ENCODE measurements at places on chromosomes 12 and 14.

- no peak for DNase-seq
Observed at GRCh38 chr12:7207866-7208625, 18.6 kb downstream of the PEX5 start.

DNA sequence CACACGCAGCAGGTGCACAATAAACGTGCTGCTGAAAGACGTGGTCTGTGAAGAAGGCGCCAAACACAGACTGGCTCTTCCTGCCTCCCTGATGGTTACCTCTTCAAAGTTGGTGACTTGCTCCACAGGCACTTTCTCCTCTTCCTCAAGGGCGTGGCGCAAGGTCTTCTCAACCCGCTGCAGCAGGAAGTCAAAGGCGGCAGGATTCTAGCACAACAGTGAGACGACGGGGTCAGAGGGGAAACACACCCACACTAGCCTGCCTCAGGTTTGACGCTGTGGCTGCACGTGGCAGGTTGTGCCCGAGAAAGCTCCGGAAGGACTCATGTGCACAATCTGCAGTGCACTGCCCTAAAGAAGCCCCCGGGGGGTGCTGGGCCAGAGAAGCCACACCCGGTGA lies 15.0 kb downstream of the POLE start:
- no peak for DNase-seq

DNA sequence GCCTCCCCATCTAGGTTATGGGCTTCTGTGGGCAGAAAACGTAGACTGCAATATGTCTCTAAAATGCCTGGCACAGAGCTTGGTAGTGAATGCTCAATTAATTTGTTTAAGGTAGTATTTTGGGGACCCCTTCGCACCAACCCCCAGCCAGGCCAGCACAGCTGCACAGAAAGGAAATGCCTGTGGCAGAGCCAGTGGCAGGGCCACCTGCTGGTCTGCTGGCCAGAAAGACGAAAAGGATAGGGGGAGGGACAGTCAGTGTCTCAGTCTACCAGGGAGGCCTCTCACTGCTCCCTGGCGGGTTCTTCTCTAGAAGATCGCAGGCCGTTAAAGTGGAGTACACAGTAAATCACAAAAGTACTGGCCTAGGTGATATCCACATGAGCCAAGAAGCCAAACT lies 3.5 kb downstream of the RAB15 start:
- no peak for DNase-seq

DNA sequence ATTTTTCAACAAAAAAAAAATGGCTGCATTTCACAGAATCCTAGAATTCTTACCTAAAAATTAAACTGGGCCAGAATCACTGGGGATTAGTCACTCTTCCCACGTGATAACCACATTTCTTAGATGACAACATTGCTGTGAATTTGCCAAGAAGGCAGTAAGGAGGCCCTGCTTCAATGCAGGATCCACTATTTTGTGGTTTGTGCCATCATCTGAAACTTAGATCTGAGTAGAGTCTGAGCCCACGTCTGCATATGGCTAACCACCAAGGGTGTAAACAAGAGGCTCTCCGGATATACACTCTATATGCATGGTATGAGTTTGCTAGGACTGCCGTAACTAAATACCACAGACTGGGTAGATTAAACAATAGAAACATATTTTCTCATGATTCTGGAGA lies 24.4 kb upstream of the TBX5 start:
- no peak for DNase-seq

GRCh38 chr14:59832653-59833294 lies 37.8 kb downstream of the RTN1 start:
- no peak for DNase-seq

DNA sequence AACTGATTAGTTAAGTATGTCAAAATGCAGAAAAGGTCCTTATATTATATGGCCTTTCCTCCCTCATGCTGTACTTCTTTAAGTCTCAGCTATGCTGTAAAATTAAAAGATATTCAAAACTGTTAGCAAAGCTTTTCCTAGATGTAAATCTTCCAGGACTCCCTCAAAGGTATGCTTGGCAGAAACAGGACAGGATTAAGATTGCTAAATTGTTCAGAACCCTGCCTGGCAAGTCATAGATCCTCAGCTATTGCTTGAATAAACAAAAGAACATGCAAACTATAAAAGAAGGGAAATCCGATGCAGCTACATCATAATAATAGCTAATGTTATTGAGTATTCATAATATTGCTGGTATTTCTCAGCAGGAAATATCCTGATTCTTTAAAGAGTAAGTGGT lies 322.6 kb downstream of the CCDC91 start:
- no peak for DNase-seq

DNA sequence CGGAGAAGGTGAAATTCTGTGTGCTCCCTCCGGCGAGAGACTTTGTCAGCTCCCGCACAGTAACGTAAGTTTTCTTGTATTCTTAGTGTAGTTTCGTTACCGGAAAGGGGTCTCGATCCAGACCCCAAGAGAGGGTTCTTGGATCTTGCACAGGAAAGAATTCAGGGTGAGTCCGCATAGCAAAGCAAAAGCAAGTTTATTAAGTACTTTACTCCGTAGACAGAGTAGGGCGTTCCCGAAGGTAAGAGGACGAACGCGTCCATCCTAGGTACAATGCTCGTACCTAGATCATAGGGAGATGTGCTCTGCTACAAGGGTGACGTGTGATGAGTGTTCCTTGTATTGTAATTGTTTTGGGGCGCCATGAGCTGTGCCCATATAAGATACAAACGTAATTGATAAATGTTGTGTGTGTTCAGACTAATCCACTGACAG lies 293 bp downstream of the IFI27L1 start:
- no peak for DNase-seq

DNA sequence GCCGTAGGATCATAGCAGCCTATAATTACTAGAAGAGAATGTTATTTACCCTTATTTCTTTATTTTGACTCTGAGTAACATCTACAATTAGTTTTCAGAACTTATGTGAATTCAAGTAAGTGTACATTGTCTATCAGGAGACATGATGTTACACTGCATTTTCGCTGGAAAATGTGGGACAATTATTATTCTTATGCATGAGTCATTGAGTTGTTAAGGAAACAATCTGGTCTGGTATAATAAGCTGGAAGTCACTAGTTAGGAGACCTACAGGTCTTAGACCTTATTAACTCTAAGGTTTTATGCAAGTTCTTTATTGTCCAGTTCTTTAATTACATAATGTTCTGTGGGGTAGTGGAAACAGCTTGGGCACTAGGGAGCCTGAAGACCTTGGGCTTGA lies 5.8 kb downstream of the KTN1 start:
- DNase-seq = no peak

- no peak for DNase-seq
Observed at GRCh38 chr12:71281425-71281824, 123.6 kb upstream of the TSPAN8 start.

DNA sequence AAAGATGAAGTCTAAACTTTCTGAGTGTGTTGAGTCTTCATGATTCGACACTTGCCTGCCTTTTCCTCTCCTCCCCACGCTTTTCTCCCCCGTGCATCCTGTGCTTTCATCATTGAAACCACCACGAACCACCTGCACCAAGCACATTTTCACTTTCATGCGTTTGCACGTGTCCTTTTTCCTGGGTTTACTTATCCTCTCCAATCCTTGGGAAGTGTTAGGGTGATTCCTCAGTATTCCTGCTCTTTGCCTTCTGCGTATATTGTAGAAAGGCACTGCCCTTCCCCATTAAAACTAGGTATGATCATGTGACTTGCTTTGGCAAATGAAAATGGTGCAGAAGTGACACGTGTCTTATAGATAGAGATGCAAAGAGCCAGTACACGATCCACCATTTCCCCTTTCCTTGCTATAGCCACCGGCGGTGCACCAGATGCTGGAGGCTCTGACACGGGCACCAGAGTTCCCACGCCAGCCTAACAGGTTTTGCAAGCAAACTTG lies 106.6 kb downstream of the BRMS1L start:
- DNase-seq = no peak

DNA sequence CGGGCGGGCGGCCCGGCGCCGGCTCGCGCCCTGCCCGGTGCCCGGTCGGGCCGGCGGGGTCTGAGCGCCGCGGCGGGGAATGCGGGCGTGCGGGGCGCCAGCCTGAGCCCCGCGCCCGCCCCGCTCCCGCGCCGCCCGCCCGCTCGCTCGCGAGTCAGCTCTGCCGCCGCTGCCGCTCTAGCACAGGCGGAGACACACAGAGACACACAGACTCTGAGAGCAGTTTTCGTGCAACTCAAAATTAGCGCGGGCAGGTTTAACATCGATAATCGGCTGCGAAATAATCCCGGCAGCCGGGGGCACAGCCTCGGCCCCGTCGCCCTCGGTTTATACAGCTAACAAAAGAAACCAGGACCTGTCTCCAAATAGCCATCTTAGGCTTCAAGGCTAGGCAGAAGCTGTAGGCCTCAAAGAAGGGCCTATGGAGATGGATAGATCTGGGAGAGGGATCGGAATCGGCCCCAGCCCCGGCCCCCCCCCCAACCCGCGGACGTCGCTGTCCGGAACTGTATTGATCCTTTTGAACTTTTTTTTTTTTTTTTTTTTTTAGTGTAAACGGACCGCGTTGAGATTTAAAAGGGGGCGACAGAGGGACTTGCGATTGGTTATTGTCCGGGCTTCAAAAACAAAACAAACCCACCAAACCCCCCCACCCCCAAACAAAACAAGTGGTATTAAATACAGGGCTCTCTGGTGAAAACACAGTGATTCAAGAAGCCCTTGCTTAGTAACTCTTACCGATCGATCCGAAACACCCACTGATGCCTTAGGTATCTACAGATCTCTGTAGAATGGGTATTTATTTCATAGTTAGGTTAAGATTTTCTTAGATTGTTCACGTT lies 1.1 kb downstream of the ARID2 start:
- DNase-seq = peak; percentile 41

DNA sequence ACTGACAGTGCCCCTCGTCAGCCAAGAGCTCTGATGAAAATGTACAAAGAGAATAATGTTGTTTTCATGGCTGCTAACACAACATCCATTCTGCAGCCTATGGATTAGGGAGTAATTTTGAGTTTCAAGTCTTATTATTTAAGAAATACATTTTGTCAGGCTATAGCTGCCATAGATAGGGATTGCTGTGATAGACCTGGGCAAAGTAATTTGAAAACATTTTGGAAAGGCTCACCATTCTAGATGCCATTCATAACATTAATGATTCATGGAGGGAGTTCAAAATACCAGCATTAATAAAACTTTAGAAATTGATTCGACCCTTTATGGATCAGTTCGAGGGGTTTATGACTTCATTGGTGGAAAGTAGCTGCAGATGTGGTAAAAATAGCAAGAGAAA lies 149.8 kb downstream of the GPHN start:
- no peak for DNase-seq

DNA sequence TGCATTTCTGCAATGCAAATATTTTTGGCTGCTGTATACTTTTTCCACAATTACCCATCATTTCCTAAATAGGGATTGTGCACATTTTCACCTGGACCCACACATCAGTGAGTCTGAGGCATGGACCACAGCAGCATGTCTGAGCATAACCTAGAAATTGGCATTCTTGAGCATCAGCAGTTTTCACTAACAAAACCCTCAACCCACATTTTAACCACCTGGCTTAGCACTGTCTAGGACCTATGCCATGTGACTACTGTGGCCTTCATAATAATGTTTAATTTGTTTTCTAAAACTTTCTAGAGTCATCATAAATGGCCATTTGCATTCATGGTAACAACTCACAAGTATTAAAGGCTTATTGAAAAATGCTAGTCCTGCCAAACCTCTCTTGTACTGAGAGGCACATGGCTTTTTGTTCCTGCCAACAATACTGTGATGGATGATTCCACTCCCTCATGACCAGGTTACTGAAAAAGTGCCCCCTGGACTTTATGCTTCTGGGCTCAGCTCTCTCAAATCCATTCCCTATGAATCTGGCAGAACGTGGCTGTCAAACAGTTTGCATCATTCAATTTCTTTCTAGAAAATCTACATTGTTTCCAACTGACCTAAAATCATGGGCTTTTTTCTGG lies 240.0 kb downstream of the MDGA2 start:
- no peak for DNase-seq

DNA sequence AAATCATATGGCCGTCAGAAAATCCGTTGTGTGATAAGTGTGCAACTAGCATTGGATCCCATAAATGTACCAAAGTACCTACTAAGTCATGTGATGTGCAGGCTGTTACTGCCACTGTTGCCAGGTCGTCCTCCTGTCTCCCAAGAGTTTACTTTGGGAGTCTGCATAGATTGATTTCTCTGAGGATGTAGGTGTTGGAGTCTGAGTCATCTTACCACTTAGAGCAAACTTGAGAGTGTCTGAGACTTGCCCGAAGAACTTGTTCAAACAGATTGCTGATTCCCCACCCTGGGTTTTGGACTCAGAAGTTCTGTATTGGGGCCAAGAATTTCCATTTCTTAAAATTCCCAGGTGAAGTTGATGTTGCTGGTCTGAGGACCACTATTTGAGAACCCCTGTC lies 11.4 kb downstream of the TMX1 start:
- no peak for DNase-seq

DNA sequence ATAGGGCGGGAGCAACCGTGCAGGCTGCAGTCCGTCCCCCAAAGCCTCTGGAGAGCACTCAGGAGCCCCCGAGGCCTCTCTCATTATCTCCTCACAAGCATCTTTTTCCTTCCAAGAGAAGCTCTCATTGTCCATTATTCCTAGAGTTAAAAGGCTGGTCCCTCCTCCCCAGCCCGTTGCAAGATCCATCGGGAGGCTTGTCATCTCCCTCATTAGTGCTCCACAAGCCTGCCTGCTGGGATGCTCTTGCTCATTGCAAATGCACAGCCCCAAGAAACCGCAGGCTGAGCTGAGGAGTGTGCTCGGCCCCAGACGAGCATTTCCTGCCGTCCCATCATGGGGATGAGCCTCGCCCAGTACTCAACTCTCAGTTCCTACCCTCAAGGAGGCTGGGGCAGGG lies 23.3 kb downstream of the NUAK1 start:
- DNase-seq = no peak

- peak; percentile 95 for DNase-seq
Observed at GRCh38 chr12:121980191-121980891, 41.3 kb upstream of the BCL7A start.

DNA sequence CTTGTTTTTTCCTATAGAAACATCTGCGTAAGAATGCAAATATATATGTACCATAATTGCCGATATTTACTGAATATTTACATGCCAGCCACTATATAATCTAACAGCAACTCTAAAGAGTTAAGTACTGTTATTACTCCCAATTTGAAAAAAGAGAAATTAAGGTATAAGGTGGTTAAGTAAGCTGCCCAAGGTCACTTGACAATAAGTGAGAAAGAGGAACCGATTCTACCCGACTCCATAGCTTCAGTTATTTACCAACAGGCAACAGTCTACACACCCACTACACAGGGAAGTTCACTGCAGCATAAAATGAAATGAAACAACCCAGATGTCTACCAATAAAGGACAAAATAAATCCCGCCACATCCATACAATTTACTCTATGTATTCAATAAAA lies 1.1 kb downstream of the MIS18BP1 start:
- peak; percentile 94 for DNase-seq

DNA sequence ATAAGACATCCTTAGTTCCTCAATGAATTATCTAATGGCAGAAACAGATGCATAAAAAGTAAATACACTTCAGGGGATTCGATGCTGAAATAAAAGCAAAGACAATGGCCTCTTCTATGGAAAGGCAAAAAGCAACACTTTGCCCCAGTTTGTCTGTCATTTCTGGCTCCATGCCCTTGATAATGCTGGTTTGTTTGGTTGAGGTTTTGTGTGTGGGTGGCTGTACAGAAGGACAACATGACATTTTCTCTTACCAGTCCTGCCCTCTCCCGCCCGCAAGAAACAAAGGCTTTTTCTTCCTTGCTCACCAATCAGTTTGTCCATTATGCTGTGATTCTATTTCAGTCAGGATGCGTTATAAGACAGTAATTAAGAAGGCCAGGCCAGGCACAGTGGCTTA lies 18.1 kb upstream of the WDR89 start:
- DNase-seq = no peak

All from inflammatory macrophage (primary cell).